Activated CD8-positive, alpha-beta memory T cell treated with anti-CD3 and anti-CD28 coated beads for 4 hours (primary cell): ENCODE measurements at places on chromosomes 4 and X.

DNA sequence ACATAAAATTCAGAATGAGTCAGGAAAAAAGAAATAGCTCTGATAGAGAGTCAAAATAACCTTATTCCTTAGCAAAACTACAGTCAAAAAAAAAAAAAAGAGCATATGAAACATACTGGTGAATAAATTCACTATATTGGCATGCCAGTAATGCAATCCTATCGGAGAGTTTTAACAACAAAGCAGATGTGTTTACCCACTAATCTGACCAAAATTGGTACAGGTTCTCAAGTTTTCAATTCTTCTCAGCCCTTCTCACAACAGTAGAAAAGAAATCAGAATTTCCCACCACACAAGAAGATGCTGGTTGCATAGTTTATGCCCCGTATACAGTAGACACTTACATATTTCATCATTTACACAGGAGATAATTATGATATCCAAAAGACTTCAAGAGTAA is 59.4 kb downstream of the LCORL start:
- DNase-seq, result no peak

DNA sequence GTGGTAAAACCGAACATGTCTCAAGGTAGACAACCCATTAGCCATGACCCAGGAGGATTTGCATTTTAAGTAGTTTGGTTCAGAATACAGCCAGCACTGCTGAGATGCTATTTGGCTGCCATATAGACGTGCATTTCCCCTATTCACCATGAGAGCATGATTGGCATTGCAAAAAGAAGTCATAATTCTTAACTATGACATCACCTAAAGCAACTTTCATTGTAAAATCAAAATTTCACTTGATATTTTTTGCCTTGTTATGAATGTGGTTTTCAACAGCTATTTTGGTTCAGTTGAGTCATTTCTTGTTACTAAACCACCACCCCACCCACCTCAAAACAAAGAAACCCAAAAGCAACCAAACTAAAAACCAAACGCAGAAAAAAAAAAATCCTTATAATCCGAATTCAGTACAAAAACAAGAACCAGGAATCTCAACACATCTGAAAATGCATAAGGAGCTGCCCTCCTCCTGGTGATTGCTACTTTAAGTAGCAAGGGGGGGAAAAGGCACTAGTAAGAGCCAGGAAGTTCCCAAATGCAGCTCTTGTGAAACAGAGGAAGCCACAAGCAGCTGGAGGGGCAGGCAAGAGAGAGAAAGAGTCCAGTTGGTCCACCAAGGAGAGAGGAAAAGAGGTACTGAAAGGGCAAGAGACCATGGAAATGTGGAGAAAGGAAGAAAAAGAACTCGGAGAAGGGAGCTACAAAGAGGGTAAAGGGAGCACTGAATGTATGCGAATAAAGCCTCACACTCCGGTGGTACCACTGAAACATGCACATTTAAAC is 3.1 kb downstream of the SLITRK4 start:
- no peak for DNase-seq

DNA sequence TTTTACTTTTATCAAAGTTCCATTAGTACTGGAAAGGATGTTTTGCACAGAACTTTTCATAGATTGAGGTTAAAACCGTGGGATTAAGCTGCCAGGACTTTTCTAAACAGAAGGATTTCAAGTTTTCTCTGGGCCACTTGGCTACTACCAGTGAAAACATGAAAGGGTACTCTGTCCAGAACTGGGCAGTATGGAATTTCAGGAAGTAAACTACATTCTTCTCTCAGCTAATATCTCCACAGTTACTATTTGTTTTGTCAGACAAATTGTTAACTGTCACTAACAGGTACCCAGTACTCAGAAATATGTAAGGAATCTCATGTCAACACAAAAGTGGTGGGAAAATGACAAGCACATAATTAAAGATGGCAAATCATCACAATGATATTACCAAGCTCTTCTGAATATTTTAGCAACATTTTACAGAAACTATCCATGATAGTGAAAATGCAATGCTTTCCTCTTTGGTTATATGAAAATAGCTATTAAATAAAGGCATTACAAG is 454.4 kb downstream of the C4orf33 start:
- DNase-seq, result no peak

DNA sequence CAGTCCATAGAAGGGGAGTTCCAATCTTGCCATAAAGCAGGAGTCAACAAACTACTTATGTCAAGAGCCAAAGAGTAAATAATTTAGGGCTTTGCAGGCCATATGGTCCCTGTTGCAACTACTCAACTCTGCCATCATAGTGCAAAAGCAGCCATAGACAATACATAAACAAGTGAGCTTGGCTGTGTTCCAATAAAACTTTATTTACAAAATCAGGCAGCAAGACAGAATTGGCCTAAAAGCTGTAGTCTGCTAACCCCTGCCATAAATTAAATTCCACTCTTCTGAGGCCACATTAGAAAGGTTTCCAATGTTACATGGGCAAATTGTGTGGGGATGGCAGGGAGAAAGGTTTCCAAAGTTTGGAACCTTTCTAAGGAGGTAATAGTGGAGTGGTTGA is 14.7 kb downstream of the TRMT2B start:
- no peak for DNase-seq

DNA sequence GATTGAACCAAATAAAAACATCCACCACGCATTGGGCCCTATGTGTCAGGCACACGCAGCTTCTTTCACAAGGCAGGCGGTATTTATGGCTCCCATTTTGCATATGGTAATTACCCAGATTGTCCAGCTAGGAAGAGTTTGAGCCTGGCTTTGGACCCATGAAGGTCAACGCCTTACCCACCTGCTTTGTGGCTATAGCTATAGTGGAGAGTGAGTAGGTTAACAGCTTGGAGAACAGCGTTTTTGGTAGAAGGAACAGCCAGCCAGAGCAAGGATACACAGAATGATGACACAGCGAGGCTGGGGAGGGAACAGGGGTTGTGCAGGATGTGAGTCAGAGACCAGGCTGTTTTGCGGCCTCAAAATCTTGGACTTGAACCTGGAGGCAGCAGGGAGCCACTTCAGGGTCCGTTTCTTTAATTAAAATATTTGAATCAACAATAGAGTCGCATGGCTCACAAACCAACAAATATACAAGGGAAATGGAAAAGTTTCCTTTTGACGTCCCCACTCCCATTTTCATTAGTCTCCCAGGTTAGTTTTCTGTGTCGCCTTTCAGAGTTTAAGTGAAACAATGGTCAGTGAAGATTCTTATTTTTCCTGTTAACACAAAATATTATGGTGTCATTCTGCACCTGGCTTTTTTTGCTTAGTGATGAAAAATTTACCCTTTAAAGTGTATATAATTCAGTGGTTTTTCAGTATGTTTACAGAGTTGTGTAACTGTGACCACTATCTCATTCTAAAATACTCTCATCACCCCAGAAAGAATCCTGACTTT is 118.2 kb upstream of the STX18 start:
- no peak for DNase-seq

- DNase-seq, result no peak
These were observed 61.2 kb upstream of the DAPP1 start for GRCh38 chr4:99755223-99755944.

DNA sequence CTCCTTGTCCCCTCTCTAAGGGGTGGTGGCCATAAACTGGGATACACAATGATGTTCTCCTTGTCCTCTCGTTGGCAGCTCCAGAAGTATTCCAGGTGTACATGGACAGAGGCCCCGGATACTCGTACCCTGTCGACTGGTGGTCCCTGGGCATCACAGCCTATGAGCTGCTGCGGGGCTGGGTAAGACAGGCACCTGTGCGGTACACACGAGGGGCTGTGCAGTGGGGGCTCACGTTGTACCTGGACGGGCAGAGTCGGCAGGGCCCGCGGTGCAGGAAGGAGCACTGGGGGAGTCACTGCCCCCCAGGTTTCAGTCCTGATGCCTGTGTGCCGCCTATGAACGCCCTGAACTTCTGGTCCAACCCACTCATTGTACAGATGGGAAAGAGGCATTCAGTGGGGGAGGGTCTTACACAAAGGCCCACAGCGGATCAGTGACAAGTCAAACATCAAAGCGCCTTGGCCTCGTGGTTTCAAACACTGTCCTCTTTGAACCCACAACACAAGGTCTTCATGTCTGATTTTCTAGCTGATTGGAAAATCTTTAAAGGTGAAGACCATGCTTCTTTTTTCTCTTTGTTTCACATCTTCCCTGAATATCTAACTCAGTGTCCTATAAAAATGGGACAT is 261.6 kb downstream of the EVC2 start:
- no peak for DNase-seq
